Effector CD4-positive, alpha-beta T cell (primary cell): ENCODE measurements at places on chromosomes 16 and 17.

DNA sequence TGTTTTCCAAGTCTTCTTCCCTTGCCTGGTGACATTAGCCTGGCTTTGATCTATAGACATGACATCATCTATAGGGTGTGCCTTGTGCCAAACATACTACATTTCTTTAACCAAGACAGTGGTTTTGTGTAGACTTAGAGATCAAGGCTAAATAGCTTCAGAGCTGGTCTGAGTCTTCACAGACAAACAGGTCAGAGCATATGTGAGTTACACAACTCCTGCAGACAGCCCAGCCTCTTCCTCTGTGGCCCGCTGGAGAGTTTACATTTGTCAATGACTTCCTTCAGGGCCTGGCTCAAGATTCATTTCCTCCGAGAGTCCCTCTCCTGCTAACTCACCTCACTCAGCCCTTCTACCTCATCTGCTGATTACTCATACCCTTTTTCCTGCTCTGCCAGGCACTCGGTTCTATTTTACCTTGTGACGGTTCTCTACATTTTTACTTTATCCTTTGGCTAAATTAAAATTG lies 73.1 kb upstream of the TANC2 start:
- no peak for DNase-seq

DNA sequence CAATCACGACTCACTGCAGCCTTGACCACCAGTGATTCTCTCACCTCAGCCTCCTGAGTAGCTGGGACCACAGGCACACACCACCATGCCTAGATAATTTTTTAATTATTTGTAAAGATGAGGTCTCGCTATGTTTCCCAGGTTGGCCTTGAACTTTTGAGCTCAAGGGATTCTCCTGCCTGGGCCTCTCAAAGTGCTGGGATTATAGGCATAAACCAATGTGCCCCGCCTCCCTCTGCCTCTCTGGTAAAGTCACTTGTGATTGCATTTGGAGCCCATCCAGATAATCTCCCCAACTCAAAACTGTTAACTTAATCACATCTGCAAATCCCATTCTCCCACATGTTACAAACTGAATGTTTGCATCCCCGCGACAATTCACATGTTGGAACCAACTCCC lies 11.8 kb upstream of the PECAM1 start:
- DNase-seq = no peak

DNA sequence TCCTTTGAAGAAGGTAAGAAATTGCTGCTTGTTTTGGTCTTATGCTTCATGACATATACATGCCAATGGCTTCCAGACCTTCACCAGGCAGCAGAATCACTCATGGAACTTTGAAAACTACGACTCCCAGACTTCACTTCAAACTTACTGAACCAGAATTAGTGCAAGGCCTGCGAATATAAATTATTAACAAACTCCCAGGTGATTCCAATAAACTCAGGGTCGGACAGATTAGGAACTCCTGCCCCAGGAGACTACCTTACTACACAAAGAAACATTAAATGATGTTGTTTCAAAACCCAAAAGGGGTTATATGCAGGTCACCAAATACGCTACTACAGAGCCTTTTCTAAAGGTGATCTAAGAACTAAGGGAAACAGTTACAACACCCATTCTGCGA lies 20.4 kb downstream of the PSME3IP1 start:
- DNase-seq = no peak

- no peak for DNase-seq
These were observed 57.4 kb upstream of the MRTFB start for GRCh38 chr16:14013571-14014283.

DNA sequence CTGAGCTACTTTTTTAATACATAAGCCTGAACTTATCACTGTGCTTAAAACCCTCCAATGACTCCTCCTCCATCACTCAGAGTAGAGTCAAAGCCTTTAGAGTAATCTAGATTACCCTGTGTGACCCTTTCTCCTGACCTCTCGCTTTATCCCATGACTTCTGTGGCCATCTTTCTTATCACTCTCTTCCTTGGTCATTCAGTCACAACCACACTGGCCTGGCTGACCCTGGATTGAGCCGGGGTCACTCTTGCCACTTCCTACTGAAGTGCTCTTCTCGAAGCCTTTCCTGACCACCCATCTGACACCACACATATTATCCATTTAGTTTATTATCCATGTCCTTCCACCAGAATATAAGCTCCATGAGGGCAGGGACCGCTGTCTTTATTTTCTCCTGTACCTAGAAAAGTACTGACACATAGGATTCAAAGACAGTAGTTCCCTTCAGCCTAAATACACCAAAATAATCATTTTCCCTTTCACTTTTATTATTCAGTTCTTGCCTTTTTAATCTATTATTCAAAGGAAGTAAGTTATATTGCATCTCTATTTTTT lies 28.0 kb upstream of the ABCA9 start:
- no peak for DNase-seq

GRCh38 chr17:2770129-2770528 lies 20.7 kb upstream of the CCDC92B start:
- no peak for DNase-seq

DNA sequence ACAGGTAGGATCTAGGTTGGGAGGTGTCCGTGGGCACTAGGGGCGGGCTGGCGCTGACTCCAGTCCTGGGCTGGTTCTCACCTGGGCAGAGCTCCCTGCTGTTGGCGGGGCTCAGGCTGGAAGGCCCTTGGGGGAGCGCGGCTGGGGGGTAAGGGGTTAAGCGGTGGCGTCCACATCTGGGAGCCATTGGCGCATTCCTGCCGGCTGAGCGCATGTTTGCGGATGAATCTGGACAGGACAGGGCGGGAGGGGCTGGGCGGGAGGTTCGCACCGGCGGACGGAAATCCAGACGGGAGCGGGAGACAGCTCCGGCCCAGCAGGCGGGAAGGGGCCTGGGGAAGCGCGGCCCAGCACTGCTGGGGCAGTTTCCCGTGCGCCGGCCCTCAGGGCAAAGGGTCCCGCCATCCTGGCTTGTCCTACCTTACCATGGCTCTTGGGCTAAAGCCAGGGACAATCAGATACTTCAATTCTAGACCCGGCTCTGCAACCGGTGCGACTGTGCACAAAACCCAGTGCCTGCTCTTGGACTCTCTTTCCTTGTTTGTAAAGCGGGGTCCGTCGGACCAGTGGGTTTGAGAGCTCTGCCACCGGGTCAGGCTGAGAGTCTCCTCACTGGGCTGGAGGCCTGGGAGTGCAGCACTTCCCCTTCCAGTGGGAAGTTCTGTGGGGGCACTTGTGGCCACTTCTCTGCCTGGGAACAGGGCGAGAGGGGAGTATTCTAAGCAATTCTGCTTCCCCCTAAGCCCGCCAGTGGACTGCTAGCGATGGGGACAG lies 7.8 kb downstream of the RARA start:
- no peak for DNase-seq

DNA sequence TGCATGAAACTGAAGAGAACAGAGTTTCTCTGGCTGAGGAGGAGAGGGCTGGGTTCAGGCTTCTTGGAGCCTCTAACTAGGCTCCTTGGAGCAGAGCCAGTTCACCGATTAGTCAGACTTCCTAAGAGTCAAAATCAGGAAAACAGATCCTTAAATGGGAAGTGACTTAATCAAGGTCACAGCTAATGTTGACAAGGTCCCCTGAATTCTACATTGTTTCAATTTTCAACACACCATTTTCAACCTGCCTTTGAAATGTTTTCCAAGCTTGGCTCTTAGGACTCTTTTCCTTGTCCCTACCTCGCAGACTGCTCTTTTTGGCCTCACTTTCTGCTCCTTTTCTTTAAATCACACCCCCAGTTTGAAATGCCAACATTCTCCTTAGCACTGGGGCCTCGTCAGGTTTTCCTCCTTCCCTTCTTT lies 16.3 kb downstream of the MYL4 start:
- no peak for DNase-seq

- DNase-seq = peak; percentile 44
These were observed 16.7 kb downstream of the UNC13D start for GRCh38 chr17:75827308-75828075.

- no peak for DNase-seq
These were observed 323.3 kb downstream of the BCAS3 start for GRCh38 chr17:61000911-61001310.

- no peak for DNase-seq
These were observed 501.2 kb downstream of the SHISA9 start for GRCh38 chr16:13402601-13403000.

GRCh38 chr17:2054512-2055291 lies at the start of gene HIC1:
TSS of gene HIC1 (plus strand) at chr17:2055103. CDS start at chr17:2056691, 1,588 bp downstream.
- DNase-seq = peak; percentile 65

DNA sequence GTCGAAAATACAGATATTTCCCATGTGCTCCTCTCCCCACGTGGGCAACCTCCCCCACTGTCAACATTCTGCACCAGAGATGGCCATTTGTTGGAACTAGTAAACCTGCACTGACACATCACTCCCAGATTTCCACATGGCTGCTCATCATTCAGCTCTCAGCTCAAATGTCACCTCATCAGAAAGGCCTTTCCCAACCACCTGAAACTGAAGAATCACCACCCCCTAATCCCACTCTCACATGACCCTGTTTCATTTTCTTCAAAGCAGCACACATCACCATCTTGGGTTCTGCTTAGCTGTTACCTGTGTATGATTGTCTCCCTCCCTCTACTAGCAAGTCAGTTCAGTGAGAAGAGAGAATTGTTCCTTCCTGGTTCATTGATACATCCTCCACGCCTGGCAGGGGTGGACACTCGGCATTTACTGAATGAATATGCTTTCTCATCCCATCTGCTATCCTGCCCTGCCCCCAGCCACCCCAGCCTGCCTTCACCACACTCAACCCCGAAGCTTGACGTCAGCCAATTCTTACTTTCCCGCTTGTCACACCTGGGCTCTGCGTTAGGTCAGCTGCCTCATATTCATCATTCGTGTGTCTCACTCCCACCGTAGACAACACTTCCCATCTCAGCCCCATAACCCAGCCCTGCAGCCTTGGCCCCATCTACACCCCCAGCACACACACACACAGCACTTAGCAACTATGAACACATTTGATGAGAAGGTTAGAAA lies 1.5 kb downstream of the C17orf114 start:
- DNase-seq = no peak

DNA sequence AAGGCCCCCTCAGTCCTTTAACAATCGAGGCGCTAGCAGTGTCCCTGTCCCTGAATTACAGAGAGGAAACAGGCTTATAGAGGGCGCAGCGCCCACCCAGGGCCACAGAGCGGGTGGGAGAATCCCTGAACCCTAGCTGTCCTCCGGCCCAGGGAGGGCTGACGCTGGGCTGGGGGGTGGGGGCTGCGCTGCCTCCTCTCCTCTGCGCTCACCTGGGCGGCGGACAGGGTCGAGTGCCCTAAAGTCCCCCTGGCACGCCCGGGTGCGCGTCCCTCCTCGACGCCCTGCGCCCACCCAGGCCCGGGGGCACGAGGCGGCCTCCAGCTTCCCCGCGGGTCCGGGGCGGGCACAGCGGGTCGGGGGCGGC lies 200.4 kb upstream of the N4BP1 start:
- no peak for DNase-seq

DNA sequence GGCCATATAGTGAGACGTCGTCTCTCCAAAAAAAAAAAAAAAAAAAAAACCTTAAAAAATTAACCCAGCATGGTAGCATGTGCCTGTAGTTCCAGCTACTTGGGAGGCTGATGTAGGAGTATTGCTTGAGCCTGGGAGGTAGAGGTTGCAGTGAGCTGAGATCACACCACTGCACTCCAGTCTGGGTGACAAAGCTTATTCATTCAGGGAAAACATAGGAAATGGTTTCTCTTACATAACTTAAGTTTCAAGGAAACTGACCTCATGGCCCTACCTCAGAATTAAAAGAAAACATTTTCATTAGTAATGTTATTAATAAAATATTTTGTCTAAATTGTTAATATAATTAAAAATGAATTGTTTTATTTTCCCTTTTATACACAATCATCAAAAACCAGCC lies 31.4 kb downstream of the COG1 start:
- DNase-seq = no peak

GRCh38 chr17:29326023-29326813 lies 32.3 kb upstream of the NUFIP2 start:
- DNase-seq = no peak
